ENCODE measurements at places on chromosomes 7 and 10.
A peak's percentile ranks its signal among the peaks of the same experiment; 100 is the strongest.

- DNase-seq = no peak
These were observed 22.5 kb downstream of the SYPL1 start for GRCh38 chr7:106089647-106090046.

GRCh38 chr7:118214833-118215182, 9.7 kb upstream of the ANKRD7 start:
- DNase-seq = no peak

- DNase-seq = no peak
These were observed 76.3 kb upstream of the PRKAR2B start for GRCh38 chr7:106968160-106968559.

- no peak for DNase-seq
These were observed 219.4 kb upstream of the CELF2 start for GRCh38 chr10:10798102-10798863.

- DNase-seq = peak; percentile 53
These were observed 41.5 kb downstream of the ASB4 start for GRCh38 chr7:95527033-95527775.

All from glutamatergic neuron (in vitro differentiated cells).